Stimulated activated CD8-positive, alpha-beta memory T cell treated with anti-CD3 and anti-CD28 coated beads, Interleukin-2, amount 100 ng/mL, for 48 hours (primary cell): ENCODE measurements at places on chromosomes 3 and 15.

DNA sequence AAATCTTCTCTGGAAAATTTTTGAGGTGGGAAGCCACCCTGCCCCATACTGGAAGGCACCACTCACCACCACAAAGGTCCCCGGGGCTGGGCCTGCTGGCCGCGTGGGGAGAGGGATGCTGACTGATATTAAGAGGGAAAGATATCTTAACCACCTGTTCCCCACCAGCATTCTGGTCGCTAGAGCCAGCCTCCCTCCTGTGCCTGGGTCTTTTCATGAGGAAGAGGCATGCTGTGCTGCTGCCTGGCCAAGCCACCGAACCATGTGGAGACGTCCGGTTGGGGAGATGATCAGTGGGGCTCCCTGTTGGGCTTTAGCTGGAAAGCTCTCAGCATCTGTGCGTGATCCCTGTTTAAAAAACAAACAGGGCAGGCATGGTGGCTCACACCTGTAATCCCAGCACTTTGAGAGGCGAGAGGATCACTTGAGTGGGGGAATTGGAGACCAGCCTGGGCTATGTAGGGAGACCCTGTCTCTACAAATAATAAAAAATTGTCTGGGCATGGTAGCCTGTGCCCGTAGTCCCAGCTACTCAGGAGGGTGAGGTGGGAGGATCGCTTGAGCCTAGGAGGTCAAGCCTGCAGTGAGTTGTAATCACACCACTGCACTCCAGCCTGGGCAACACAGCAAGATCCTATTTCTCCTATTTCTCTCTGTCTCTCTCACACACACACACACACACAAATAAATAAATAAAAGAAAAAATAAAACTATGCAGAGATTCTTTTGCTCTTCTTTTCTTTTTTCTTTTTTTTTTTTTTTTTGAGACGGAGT lies 1.0 kb downstream of the KLHL18 start:
- peak; percentile 23 for DNase-seq

DNA sequence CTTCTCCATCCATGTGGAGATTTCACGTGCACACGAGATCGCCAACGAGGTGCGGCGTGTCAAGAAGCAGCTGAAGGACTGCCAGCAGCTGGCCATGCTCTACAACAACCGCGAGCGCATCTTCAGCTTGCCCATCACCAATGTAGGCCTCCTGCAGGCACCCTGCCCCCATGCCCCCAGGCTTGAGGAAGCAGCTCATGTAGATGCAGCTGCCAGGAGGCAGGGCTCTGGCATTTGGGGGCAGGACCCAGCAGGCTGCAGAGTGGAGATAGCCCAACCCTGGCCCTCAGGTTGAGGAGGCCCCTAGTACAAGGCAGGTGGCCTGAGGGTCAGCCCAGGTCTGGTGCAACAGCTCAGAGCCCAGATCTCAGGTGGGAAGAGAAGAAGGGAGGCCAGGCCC lies 36.4 kb downstream of the DNAH1 start:
- DNase-seq: no peak

DNA sequence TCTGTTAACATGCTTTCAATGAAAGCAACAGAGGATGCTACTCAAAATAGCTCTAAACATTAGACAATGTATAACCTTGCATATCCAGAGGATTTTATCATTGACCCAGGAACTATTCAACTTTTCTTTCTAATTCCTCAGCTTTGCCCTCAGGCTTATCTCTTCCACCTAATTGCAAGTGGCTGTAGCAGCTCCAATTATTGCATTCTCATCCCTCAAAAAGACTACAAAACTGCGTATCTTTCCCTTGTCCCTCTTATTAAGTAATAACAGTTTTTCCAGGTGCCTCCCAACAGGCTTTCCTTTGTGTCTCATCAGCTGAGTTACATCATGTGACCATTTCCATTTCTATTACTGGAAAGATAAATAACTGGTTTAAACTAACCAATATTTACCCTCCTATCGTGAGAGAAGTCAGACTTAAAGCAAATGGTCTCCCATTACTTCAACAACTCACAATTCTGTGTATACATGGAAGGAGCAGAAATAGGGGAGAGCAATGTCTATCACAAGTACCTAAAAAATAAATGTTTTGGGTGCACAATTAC lies 78.0 kb upstream of the MBNL1 start:
- DNase-seq: no peak

- no peak for DNase-seq
These were observed 80.2 kb downstream of the ARNT2 start for GRCh38 chr15:80484333-80484864.

DNA sequence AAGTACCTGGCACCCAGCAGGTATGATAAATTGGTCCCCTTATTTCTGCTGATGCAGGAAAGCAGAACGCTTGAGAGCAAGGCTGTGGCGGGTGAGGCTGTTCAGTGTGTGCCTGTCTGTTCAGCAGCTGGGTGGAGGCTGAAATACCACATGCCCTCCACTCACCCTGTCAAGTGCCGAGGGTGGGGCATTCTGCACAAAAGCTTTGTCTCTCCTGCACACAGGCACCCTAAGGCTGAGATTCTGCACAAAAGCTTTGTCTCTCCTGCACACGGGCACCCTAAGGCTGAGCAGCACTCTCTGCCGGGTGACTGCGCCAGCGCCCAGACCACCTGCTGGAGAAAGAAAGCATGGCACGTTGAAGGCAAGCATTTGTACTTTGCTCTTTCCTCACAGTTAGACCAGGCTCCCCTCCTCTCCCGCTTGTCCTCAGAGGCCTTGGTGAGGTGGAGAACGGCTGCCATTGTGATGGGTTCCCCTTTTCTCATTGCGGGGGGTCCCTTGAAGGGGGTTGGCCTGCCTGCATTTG lies 97.5 kb downstream of the BDH1 start:
- no peak for DNase-seq

GRCh38 chr3:109825971-109826810 lies 488.8 kb upstream of the DPPA4 start:
- DNase-seq: no peak

DNA sequence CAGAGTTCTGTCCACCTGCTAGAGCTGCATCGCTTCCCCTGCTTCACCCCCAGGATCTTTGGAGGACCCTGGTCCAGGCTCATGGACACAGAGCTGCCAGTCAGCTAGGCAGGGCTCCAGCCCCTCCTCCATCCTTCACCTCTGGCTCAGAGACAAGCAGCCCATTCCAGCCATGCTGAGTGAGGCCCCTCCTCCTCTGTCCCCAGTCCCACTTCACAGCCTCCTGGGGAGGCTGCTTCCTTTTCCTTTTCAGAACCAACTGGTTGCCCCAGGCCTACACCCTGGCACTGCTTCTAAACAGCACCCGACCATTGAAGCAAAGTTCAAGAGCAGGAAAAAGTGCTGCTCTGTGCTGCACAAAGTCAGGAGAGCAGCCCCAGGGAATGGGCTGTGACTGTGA lies 22.2 kb downstream of the IQSEC1 start:
- DNase-seq: no peak

GRCh38 chr3:101151286-101151913 lies 158.2 kb upstream of the ABI3BP start:
- no peak for DNase-seq

DNA sequence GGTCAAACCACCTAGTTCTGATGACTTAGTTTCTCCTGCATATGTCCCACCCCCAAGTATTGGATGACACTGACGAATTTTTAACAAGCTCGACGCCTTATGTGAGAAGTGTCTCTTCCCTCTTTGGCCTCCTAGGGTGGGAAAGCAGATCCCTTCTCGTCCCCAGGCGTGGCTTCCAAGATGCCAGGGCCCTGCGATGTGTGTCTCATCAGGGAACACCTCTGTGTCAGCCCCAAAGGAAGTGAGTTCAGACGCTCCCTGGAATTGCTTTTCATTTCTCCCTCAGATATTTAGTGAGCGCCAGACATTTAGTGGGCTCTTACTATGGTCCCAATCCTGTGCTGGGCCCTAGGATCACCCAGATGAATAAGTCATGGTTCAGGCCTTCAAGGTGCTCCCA lies 212.7 kb upstream of the NR2E3 start:
- DNase-seq: no peak

- no peak for DNase-seq
These were observed 17.7 kb downstream of the RBP1 start for GRCh38 chr3:139521816-139522215.

DNA sequence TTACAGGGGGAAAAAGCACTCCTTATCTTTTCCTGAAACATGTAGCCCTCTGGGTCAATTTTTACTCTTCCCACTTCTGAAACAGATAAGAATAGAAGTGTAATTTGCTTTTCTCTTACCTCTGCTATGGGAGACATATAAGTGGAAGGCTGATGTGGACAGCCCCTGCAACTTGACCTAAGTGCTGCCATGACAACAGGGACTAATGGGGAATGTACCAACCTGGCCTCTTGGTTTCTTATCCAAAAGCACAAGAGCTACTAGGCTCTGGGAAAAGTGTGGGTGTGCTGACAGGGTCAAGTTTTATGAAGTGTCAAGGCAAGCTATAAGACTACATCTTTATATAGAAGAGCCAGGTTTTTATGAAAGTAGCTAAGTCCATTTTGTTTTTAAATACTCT lies 1246.5 kb downstream of the OTOL1 start:
- DNase-seq: no peak

DNA sequence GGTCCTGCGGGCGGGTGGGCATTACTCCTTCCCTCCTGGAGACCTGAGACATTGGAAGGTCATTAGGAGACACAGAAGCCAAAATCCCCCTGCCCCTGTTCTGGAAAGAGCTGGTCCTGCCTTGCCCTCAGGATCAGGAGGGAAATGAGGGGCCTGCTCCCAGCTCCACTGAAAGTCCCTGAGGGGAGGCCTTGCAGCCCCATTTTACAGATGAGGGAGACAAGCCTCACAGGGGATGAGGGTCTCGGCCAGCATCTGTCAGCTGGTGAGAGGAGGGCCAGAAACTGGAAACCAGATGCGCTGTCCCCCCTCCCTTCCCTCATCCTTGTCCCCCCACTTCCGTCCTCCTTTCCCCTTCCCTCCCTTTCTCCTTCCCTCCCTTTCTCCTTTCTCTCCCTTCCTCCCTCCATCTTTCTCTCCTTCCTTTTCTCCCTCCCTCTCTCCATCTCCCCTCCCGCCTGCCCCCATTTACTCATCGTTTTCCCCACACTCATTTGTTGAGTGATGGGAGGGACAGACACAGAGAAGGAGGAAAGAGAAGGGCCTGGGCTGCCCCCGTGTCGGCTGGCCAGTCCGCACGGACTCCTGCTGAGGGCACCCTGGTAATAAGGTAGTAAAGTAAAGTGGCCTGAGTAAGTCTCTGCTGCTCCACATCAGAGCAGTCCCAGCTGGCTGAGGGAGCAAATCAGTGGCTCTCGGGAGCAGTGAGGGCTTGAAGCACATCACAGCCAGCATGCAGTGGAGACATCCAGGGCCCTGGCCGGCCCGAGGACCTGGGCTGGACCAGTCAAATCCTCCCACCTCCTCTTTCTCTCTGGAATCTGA lies 112.4 kb upstream of the ALDH1A3 start:
- no peak for DNase-seq

DNA sequence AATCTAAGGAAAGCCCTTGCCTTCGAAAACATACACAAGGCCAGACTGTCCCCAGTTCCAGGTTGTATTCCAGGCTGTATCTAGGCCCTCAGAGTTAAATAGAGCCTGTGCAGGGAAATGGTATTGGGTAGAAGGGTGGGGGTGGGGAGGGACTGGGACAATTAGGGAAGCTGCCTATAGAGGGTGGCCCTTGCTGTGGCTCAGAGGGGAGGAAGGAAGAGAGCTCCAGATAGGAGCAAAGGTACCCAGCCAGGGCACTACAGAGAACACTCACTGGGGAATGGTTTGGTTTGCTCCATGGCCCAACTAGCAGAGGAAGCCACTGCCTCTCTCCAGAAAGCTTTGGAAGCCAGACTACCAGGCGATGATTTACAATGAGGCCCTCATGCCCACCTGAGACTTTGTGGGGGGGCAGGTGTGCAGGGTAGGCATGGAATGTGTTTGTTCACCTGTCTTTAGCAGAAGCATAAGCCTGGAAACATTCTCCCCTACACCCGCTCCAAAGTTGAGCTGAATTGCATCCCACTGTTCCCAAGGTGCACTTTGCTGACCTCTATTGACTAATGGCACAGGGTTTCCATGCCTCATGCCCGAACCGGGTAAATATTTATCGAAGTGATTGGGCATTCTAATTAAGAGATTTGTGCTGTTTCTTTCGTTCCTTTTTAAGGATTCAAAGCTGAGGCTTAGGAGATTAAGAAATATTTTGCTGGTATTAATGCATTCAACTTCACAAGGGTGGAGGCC lies 6.3 kb upstream of the TLE3 start:
- no peak for DNase-seq

DNA sequence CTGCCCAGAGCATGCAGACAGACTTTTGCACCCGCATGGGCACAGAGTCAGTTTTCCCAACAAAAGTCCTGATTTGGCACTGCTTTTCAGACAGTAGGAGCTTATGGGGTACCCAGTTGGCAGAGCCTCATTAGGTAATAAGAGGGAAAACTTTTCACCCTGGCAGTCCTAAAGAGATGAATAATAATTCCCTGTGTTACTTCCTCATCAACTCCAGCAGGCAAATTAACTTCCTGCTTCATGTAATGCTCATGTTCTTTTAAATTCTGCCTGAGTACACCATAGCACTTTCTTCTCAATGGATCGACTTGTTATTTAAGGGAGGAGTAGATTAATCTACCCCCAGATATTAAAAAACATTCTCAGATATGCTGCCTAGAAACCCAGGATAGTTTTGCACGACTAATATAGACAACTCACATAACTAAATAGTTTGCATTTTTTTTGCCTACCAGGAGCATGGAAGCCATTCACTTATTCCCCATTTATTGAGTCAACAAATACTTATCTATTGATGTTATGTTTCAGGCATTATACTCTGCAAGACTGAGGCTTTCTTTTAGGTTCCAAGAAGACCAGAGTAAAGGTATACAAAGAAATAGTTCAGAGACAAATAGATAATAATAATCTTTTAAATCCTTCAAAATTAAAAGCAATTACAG lies 214.5 kb downstream of the KCNMB2 start:
- DNase-seq: no peak

DNA sequence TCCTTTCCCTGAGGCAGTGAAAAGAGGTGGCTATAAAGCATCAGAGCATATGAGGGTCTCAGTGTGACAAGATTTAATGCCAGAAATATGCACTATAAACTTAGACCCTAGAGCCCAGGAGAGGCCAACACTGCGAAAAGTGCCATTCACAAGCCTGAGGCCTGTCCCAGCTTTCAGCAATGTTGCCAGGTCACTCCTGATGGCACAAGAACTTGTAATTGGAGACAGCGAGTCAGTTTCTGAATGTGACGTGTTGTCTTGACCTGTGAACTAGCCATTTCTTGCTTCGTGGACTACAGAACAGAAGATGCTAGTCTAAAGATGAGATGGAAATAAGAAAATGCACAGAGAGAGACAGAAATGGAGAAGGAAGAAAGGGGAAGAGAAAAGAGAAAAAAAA lies 87.9 kb downstream of the WDR72 start:
- DNase-seq: no peak

- DNase-seq: no peak
These were observed 65.1 kb upstream of the MBNL1 start for GRCh38 chr3:152203652-152204051.

- no peak for DNase-seq
These were observed 137.8 kb upstream of the CBLB start for GRCh38 chr3:106006571-106006970.
